ENCODE measurements at places on chromosomes 1 and 21.

- DNase-seq: no peak
Observed at GRCh38 chr21:42311160-42311559, 4.0 kb downstream of the TFF3 start.

DNA sequence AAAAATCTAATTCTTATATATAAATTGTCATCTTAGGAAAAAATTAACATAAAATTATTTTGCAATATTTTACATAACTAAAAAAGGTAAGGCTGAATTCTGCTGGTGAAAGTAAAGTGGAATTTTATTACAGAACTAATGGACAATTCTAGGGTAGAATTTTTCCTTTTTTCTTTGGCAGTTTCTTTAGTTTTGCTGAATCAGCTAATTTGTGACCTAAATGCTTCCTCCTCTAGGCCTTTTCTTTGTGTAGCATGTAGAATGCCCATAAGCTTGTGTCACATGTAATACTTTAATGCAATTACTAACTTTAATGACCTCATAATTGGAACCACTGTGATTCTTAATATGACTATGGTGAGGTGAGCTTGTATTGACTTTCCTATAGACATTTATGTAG, 1378.4 kb upstream of the ADGRL4 start:
- DNase-seq: no peak

- DNase-seq: peak; percentile 90
Observed at GRCh38 chr1:92951141-92951582, 10.1 kb downstream of the DIPK1A start.

DNA sequence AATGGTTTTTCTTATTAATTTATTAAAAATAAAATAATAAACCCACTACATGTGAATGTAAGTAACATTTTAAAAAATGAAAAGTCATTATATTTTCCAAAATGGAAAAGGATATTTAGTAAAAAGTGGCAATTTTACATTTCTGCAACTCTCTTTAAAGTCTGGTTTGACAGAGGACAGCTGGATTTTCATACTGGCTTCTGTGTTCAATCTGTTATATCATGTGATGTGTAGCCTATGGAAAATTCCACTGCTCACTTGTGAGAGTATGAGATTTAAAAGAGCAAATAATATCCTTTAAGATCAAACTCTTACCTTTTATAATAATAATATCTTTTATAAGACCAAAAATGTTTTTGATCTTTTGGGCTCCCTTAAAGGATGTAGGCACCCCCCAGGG, 33.7 kb downstream of the PCP4 start:
- no peak for DNase-seq

- DNase-seq: no peak
Observed at GRCh38 chr1:30478283-30478682, 245.1 kb downstream of the MATN1 start.

DNA sequence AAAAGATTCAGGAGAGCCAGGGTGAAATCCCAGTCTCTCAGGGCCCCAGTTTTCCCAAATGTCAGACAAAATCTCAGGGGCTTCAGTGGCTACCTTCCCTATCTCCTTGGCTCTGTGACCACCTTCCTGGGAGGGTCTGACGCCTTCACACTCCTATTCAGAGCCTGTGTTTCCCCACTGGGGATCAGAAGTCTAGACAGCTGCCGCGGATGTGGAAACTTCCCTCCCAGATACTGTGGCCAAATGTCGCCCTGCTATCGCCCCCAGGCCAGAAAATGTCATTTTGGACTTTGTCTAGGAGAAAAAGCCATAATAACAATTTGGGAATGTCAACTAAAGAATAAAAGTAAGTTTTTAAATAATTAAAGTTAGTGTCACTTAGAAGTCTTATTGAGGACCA, 15.9 kb downstream of the A3GALT2 start:
- DNase-seq: no peak

GRCh38 chr1:211305044-211305443, 21.6 kb upstream of the TRAF5 start:
- peak; percentile 58 for DNase-seq

DNA sequence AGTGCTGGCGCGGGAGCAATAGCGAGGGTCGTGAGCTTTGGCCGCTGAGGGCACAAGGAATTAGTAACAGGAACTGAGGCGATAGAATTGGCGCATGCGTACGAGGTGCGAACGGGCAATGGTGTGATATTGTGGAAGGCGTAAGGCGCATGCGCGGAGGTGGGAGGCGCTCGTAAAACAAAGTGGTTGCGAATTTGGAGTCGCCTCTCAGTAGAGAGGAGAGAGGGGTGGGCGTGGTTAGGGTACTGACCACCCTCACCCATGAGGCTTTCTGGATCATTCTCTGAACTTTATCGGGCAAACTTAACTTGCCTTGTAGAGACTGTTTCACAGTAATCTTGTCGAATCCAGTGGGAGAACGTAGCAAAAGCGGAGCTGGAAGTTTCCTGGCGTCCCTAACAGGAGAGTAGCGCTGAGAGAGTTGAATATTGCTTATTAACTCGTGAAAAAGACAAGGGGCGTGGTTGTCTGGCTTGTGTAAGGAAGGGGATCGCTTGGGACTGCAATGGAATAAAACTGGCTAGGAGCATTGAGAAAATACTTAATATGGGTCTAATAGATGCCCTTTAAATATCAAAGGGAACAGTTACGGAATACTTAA, 427 bp downstream of the CKS1B start:
- DNase-seq: peak; percentile 99

DNA sequence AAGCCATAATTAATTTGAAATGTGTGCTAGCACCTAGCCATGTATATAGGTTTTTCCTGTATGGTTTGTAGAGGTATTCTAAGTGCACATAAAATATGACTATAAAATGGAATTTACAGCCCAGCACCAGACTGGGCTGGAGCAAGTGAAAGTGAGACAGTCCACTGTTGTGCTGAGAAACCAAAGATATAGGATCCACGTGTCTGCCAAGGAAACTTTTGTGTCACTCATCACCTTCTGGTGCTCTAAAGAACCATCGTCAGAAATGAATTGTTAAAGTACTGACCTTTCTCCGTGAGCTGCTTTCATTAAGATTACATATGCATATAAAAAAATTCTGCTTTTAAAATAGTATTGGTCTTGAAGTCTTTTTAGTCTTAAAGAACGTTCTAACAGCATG, 141.0 kb upstream of the ZC3H11B start:
- DNase-seq: no peak

GRCh38 chr1:82487778-82488177, 687.0 kb downstream of the ADGRL2 start:
- no peak for DNase-seq

GRCh38 chr1:111140680-111140967, 601 bp downstream of the CEPT1 start:
- peak; percentile 78 for DNase-seq

- DNase-seq: no peak
Observed at GRCh38 chr1:2190491-2190976, 4.0 kb downstream of the FAAP20 start.

DNA sequence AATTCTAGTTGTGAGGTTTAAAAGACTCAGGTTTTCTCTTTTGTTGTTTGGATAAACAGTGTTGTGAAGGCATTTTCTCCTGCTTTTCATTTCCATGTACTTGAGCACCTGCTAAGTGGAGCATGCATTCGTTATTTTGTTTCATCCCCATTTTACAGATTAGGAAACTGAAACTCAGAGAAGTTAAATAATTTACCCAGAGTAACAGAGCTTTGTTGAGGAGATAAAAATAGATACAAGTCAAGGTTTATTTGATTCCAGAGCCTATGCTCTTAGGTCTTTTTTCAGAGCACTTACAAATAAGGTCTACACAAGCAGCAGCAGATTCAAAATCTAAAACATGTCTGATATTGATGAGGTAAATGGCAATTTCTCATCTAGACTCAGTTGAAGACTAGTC, 254.7 kb upstream of the PTBP2 start:
- DNase-seq: no peak

DNA sequence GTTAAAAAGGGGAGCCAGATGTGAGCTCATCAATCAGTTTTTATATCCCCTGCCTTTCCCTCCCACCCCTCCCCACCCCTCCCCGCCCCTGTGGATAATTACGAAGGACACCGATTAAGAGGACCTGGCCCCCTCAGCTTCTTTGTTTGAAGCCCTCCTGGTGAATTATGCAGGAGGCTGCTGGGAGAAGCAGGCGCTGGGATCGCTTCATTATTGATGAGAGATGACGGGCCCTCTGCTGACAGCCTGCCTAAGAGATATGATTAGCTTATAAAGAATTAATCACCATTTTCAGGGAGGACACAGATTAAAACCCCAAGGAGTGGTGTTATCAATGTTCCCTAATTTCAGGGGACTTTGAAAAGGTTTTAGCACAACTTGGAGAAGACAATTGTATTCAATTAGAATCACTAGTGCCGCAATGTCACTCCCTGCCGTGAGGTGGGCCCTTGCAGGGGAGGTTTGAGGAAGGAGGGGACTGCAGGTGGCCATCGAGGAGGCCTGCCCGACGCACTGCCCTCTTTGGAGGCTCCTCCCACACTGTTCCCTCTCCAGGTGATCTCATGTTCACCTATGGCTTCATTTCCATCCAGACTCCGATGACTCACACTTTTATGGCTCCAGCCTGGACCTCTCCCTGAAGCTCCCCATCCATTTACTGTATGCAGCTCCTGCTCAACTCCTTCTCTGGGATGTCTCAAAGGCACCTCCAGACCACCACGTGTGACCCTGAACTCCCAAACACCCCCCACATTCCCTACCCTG, 67.0 kb upstream of the KLHDC7A start:
- DNase-seq: no peak
